ENCODE measurements at places on chromosomes 12 and 14.
A peak's percentile ranks its signal among the peaks of the same experiment; 100 is the strongest.

DNA sequence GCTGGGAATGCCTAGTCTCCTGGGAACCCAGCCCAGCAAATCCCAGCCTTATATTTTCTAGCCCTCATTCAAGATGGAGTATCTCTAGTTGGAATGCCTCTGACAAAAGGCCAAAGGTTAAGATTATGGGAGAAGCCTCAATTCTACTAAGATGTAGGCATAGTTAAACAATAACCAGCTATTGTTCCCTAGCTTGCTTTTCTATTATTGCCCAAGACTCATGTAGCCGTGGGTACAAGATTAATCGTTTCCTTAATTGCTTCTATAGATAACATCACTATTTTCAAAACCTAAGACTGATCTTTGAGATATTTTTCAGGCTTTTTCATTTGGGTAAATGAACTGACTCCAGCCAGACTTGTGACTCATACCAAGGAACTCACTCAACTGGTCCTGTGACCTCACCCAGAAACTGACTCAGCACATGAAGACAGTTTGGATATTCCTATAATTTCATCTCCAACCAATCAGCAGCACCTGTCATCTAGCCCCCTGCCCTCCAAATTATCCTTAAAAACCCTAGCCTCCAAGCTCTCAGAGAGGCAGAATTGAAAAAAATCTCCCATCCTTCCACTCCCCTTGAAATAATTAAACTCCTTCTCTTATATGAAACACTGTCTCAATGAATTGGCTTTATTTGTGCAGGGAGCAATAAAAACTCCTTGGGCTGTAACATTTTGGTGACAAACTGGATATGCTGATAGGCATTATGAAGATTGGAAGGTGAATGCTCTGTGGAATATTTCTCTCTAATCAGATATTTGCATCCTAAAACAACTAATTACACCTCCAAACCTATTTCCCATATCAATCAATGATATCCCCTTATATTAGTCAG is 589.0 kb downstream of the C12orf50 start:
- DNase-seq, result no peak

DNA sequence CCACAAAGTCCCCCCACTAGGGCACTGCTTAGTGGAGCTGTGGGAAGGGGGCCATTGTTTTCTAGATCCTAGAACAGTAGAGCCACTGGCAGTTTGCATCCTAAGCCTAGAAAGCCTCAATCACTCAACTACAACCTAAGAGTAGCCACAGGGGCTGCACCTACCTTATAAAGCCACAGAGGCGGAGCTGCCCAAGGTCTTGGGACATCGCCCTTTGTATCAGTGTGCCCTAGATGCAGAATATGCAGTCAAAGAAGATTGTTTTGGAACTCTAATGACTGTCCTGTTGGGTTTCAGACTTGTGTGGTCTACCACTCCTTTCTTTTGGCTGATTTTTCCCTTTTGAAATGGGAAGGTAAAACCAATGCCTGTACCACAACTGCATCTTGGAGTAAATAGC is 59.5 kb downstream of the ATP2B1 start:
- DNase-seq, result no peak

- no peak for DNase-seq
Observed at GRCh38 chr14:100159094-100159864, at the start of gene DEGS2. TSS of gene DEGS2 (minus strand) at chr14:100159645. CDS start at chr14:100159587, 58 bp downstream.

DNA sequence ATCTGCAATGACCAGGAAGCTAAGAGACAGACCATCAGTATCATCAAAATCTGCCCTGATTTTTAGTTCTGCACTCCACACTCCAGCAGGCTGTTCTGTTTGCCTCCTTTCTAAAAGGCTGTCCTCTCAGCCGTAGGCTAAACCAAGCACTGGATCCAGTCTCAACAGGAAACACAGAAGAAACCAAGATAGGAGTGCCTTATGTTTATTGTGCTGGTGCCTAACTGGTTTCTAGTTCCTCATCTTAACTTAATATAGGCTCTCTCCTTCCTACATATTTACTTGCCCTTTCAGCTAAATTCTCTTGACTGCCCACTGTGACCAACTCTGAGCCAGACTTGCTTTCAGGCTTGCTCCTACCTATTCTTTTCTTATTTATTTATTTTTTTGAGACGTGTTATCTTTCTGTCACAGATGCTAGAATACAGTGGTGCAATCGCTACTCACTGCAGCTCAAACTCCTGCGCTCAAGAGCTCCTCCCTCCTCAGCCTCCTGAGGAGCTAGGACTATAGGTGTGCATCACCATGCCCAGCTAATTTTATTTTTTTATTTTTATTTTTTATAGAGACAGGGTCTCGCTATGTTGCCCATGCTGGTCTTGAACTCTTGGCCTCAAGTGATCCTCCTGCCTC is 30.8 kb downstream of the GALNT4 start:
- DNase-seq, result no peak

GRCh38 chr14:67510121-67510520 is 21.6 kb upstream of the TMEM229B start:
- DNase-seq, result no peak

DNA sequence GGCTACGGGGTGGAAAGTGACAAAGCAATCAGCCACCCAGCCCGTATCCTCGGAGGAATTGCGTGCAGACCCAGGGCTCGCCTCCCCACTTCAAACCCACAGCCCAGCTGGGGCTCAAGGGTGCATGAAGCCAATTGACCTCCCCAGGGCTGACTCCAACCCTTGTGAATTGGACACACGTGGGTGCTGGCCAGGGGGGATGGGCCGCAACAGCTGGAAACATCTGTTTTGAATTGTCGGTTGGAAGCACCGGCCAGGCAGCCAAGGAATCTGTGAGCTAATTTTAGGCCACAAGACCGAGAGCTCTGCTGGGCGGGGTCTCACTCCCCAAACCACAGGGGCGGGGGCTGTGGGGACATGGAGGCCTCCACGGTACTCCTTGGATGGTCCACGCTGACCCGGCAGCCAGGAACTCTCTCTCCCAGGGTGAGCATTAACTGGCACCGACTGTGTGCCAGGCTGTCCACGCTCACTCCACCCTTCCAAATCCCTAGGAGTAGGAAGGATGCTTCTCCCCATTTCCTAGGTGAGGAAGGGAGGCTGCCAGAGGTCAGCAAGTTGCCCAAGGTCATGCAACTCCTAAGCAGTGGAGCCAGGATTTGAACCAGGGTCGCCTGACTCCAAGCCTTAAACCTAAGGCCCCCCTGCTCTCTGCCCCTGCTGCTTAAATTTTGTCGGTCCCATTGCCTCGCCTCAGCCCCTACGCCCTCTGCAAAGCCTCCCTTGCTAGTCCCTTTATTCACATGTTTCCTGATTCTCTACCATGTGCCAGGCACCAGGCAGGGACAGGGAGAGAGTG is 11.9 kb upstream of the TMEM119 start:
- no peak for DNase-seq

DNA sequence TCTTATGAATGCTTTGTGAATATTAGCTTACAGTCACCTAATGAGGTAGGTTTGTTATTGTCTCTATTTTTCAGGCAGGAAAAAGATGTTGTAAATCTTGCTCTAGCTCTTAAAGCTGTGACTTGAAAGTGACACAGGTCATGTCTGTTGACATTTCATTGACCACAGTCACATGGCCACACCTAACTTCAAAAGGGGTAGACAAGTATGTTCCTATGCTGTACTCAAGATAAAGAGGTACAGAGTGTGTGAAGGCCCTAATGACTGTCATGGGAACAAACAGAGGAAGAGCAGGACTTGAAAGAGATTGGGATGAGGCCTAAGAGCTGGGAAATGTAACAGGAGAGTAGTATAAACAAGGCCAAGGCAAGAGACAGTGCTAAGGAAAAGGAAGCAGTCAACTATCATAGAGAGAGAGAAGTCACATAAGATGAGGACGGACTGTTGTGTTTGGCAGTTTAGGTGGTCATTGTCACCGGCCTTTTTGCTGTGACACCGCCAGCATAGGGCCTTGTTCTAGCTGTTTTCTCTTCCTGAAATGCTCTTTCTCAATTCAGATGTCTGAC is 181.0 kb downstream of the CFAP54 start:
- no peak for DNase-seq

GRCh38 chr14:38208618-38209562 is 1.2 kb downstream of the SSTR1 start:
- no peak for DNase-seq

DNA sequence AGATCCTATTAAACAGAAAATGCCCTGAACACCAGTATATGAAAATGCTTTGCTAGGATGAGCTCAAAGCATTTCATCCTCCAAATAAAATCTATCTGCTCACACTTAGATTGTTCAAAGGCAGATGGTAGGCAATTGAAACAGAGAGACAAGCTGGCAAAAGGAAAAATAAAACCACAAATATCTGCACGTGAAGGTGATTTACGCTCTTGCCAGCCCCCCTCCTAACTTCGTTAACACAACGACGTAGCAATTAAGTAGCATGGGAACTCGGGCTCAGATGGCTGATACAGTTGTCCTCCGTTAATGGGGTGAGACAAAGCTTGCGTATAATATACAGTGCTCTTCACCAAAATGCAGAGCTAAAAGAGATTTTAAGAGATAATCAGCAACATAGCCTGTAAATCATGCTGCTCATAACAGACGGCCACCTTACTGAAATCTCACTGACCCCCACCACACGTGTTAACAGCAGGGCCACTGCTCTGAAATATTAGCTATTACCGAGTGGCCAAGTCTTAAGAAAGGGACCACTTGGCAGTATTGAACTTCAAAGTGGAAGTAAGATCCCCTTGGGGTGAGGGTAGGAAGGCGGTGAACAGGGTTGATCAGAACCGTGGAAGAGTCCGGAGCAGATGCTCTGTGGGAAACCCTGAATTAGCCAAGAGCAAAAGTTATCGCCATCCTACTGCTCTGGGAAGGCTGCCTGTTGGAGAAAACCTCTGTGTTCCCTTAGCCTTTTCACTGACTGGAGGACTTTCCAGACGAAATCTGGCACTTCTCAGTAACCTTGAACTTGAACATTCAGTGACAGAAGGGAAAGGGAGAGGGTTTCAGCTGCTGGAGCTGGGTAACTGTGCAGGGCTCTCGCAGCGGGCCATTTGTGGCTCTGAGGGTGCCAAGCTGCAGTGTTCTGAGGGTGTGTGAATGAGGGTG is 23.1 kb downstream of the ETV6 start:
- peak; percentile 80 for DNase-seq
